CD4-positive, alpha-beta T cell treated with Interleukin-12 subunit alpha and Interleukin-12 subunit beta, for 1 hour (primary cell): ENCODE measurements at places on chromosomes 2 and 18.
A peak's percentile ranks its signal among the peaks of the same experiment; 100 is the strongest.

GRCh38 chr2:197072533-197072932 lies 146.0 kb upstream of the PGAP1 start:
- no peak for DNase-seq

DNA sequence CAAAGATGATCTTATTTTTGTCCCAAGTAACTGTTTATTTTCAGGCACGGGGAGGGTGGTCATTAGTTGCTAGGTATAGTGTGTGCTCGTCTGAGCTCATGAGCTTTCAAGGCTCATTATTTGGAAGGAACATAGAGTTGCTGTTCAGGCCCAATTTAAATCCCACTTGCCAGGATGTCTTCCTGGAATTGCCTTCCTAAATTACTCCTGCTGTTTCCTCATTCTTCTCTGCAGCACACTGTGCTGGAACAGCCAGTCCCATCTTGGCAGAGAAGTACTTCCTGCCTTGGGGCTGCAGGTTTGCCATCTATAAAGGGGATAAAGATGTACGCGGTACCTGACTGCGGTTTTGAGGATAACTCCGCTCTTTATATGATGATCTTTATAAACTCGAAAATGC lies 37.3 kb downstream of the GREB1 start:
- no peak for DNase-seq

- DNase-seq = no peak
Measured at GRCh38 chr2:97749581-97749980, 36.2 kb downstream of the ZAP70 start.

- DNase-seq = no peak
Measured at GRCh38 chr2:159131914-159132281, 154.6 kb downstream of the WDSUB1 start.

- DNase-seq = no peak
Measured at GRCh38 chr2:104793966-104794365, 59.9 kb upstream of the POU3F3 start.

GRCh38 chr2:241859436-241860183 lies 916 bp upstream of the PDCD1 start:
- peak; percentile 47 for DNase-seq
